Epithelial cell of proximal tubule (primary cell): ENCODE measurements at places on chromosomes 5 and 9. TPM values are rescaled to one million over a fixed set of nuclear protein-coding genes. Genes with fewer than 3 reads are reported as not detected.

Gene ASS1
- 6.3 and 9.4 TPM in 2 replicates for total RNA-seq

Gene ACTBL2
- 2.2 and 2.3 TPM in 2 replicates for total RNA-seq

Gene TBC1D2
- total RNA-seq: 16.6 and 17.2 TPM in 2 replicates

Gene SPATA31A1
- not detected in 2 replicates for total RNA-seq

Gene LAMC3
- total RNA-seq: 0.14 and 0.29 TPM in 2 replicates

Gene PKD2L2
- not detected in 2 replicates for total RNA-seq

Gene IRX2
- total RNA-seq: 17.2 and 19.3 TPM in 2 replicates

Gene CD274
- 16.1 and 22.1 TPM in 2 replicates for total RNA-seq

Gene CYSRT1
- 0.17 and 0.94 TPM in 2 replicates for total RNA-seq
